ENCODE measurements at places on chromosomes 11 and 22.

DNA sequence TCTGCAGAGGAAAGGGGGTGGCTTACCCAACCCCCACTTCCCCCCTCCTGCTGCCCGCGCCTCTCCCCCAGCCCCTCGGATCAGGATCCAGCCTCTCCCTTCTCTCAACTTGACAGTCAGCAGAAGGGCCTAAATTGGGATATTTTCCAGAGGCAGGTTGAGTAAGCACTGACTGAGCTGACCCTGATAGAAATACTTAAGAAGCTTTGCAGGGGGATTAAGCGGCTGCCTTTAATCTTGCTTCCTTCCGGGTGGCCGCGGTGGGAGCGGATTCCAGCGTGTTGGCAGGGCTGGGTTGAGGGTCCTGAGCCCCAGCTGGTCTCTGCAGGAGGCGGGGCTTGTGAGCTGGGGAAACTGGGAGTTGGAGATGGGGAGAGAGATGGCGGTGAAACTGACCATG is 445.2 kb downstream of the NTM start:
- no peak overlapping the region for H3K4me3 ChIP-seq
- no peaks in the 10 kb centered on the region for H3K36me3 ChIP-seq
- no peak overlapping the region for H3K27ac ChIP-seq
- H3K27me3 ChIP-seq: no peaks in the 10 kb centered on the region

DNA sequence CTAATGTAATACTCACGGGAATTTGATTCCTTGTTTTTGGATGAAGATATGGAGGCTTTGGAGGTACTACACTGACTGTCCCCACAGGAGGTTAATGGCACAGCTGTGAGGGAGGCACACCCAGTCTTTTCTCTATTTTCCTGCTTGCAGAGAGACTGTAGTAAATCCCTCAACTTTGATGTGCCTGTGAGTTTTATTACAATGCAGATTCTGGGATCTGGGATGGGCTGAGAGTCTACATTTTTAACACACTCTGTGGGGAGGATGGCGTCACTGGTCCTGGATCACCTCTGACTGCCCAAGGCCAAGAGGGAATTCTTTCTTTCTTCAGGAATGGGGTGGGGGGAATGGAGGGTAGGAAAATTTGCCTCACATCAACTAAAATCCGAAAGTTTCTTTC is 80.2 kb upstream of the NTM start:
- H3K4me3 ChIP-seq: no peak overlapping the region
- DNase-seq: no peak
- no peak overlapping the region for H3K27ac ChIP-seq
- H3K36me3 ChIP-seq: no peaks in the 10 kb centered on the region

DNA sequence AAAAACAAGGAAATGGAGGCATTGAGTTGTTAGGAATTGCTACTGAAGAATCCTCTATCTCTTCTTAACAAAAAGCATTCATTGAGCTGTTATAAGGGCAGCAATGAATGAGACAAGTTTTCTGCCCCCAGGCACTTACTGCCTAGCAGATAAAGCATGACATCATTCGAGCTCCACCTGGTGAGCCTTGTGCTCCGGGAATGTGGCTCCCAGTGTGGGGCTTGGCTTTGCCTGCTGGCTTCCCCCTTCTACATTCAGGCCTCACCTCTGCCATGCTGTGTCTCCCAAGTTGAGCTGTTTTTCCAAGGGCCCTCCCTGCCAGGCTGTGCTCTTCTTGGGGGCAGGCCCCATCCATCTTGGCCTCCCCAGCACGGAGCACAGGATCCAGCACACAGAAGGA is 56.9 kb upstream of the EIF3D start:
- H3K4me1 ChIP-seq: no peaks in the 10 kb centered on the region
- H3K4me3 ChIP-seq: no peak overlapping the region
- H3K27me3 ChIP-seq: no peaks in the 10 kb centered on the region
- H3K27ac ChIP-seq: no peak overlapping the region

DNA sequence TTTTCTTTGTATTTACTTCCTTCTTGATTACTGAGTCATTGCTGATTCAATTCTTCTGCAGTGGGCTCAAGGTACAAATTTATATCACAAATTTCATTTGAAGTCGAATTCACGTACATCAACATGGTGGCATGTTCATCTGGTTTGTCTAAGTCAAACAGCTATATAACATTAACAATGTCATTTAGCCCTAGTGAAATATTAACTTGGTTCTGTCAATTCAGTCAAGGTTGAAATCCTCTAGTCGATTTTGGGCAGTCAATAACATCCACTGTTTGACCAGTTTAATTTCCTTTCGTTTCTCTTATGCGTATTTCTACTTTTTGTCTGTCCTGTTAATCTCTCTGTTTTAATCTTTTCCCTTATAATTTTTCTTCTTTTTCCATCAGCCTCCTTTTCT is 4.1 kb upstream of the ATXN10 start:
- H3K4me3 ChIP-seq: no peak overlapping the region
- no peak overlapping the region for H3K27ac ChIP-seq
- no peaks in the 10 kb centered on the region for H3K27me3 ChIP-seq

- no peaks in the 10 kb centered on the region for H3K27me3 ChIP-seq
- H3K4me1 ChIP-seq: peaks cover 6% of the 10 kb centered on the region
- no peak overlapping the region for H3K4me3 ChIP-seq
- no peaks in the 10 kb centered on the region for H3K36me3 ChIP-seq
Observed at GRCh38 chr22:30191040-30191701, 55.4 kb downstream of the LIF start.

Data from kidney (tissue), 22 donors.